ENCODE measurements at places on chromosomes 5 and 9.

GRCh38 chr5:40273936-40274335, 405.8 kb upstream of the PTGER4 start:
- no peak for DNase-seq

GRCh38 chr5:142245786-142246185, 79.0 kb downstream of the SPRY4 start:
- no peak for DNase-seq

DNA sequence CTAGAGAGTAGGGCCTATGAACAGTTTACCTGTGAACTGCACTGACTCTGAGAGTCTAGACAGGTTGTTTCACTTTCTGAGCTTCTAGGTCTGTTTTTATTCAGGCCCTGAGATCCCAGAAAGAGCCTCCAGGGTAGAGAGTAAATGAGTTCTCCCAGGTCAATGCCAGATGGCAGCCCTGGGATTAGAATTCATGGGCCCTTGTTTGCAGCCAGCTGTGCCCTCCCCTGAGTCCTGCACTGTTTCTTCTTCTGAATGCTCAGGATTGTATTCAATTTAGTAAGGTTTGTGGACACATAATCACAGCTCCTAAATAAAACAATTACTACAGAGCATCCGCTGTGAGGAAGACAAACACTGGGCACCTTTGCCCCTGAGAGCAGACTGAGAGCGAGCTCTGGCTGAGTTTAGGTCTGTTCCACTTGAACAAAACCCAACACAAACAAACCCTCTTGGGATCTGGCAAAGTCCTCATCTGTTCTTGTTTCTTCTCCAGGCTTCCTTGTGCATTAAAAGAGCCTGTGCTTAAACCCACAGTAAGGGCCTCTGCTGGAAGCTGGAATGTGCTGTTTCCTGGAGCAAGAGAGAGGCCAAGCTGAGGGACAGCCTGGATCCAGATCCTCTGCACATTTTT, 29.9 kb downstream of the FAM219A start:
- no peak for DNase-seq

GRCh38 chr5:37791321-37791720, 48.5 kb downstream of the GDNF start:
- no peak for DNase-seq

GRCh38 chr9:136629879-136630661, 32.6 kb upstream of the EGFL7 start:
- no peak for DNase-seq
